Posterior vena cava (tissue), 2 donors: ENCODE measurements at places on chromosomes 5 and 9. TPM values are rescaled to one million over a fixed set of nuclear protein-coding genes. Genes with fewer than 3 reads are reported as not detected.

Gene NOTCH1
- total RNA-seq = 40.4 TPM

Gene GDF9
- 0.51 TPM for total RNA-seq

Gene IL33
- total RNA-seq = 83.1 TPM

Gene EIF4E1B
- total RNA-seq = not detected

Gene CXXC5
- 48.9 TPM for total RNA-seq

Gene GFPT2
- 75.4 TPM for total RNA-seq

Gene RECK
- 30.3 TPM for total RNA-seq

Gene TDRD7
- 12.0 TPM for total RNA-seq
